ENCODE measurements at places on chromosomes 5 and 9.

GRCh38 chr5:14813747-14814146 is 57.8 kb downstream of the ANKH start:
- DNase-seq = no peak

GRCh38 chr5:16483361-16483760 is 17.8 kb upstream of the ZNF622 start:
- DNase-seq = no peak

DNA sequence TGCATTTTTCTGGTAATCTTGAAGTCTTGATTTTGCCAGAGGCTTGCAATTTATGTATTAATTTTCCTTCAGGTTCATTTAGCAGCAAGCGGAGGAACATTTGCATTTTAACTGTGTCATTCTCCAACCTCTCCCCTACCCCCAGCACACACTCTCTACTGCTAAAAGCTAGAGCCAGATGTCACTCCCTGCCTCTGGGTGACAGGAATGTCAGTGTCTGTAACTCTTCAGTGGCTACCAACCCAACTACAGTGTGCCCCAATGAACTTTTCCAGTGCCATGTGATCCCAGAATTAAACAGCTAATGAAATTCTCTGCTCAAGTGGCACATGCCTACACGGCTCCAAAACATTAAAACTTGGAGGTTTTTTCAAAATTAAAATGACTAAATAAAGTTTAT is 260.3 kb downstream of the GOLPH3 start:
- no peak for DNase-seq

- no peak for DNase-seq
These were observed 18.0 kb downstream of the CLTA start for GRCh38 chr9:36208521-36209253.

DNA sequence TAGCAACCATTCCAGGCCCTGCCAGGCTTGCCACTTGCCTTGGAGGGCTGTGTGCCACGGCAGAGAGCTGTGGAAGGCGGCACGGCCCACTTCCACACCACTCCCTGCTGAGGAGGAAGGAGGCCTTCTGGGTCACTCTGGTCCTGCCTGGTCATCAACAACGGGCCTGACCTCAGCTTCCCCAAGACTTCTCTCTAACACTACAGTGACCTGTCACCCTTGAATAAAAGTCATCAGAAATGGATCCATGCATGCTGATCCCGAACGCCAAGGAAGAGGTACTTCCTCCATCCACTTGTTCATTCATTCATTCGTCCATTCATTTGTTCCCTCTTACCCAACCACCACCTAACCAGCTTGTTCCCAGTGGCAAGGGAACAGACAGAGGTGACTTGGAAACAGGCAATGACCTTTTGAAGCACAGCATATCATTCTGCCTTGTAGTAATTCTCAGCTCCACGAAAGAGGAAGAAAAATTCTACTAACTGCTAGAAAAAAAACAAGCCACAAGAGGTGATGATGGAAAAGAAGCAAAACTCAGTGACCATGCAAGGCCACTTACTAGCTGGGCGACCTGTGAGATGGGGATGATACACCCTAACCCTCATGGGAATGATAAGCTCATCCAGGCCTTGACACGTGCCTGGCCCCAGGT is 58.6 kb downstream of the STK10 start:
- DNase-seq = no peak

- no peak for DNase-seq
These were observed 151.1 kb upstream of the TAS2R1 start for GRCh38 chr5:9781275-9781674.

DNA sequence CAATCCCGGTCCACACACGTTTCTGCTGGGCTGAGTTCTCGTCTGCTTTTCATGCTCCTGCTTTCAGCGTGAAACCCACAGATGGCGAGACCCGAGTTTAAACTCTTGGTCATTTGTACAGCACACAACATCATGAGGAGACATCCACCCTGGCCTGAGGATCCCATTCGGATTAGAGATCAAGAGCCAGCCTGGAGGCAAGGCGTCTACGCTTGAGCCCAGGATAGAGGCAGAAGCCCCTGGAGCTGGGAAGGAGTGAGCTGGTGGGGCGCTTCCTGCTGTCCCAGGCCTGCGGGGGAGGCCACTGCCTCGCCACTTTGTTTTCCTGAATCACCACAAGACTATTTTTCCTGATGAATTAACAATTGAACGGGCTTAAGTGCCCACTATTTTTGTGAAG is 281.9 kb upstream of the IRX4 start:
- no peak for DNase-seq

GRCh38 chr5:40273936-40274335 is 405.8 kb upstream of the PTGER4 start:
- no peak for DNase-seq

Data from activated CD4-positive, alpha-beta T cell treated with anti-CD3 and anti-CD28 coated beads, Interleukin-2, amount 50 U/mL, for 1 hour (primary cell).